ENCODE measurements at places on chromosomes 13 and 19.
A peak's percentile ranks its signal among the peaks of the same experiment; 100 is the strongest.

GRCh38 chr19:9431475-9431874, 3.9 kb downstream of the ZNF266 start:
- DNase-seq, result no peak

- no peak for DNase-seq
These were observed at the start of gene PNMA8A for GRCh38 chr19:46471116-46471733. PNMA8A (minus strand) TSS chr19:46471563; CDS start chr19:46471035, 528 bp downstream.

- no peak for DNase-seq
These were observed 1529.3 kb upstream of the SLC10A2 start for GRCh38 chr13:104595511-104595910.

GRCh38 chr13:91868351-91868750, 469.9 kb downstream of the GPC5 start:
- no peak for DNase-seq

- DNase-seq, result peak; percentile 36
These were observed 1.1 kb downstream of the ZFP30 start for GRCh38 chr19:37654118-37654517.

DNA sequence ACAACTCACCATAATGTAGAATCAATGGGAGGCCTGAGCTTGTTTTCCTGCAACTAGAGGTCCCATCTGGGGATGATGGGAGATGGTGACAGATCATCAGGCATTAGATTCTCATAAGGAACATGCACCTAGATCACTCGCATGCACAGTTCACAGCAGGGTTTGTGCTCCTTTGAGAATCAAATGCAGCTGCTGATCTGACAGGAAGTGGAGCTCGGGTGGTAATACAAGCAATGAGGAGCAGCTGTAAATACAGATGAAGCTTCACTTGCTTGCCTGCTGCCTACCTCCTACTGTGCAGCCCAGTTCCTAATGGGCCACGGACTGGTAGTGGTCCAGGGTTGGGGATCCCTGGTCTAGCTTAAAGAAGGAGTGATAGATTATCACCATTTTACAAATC, 33.0 kb downstream of the KPNA3 start:
- no peak for DNase-seq

DNA sequence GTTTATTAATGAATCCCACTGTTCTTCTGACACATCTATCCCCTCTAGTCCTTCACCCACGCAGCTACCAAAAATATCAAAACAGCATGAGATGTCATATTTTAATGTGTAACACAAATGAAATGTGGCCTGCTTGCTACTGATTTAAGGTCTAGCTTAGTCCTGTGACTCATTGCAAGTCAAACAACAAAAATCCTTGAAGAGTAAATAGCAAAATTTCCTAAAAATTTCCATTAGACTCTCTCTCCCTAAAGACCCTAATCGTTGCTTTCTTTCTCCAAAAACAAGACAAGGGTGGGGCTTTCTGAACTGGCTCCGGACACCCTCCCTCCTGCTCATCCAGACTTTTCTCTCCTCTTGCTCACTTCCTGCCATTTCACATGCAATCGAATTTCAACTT, 99.9 kb upstream of the IPO5 start:
- no peak for DNase-seq

DNA sequence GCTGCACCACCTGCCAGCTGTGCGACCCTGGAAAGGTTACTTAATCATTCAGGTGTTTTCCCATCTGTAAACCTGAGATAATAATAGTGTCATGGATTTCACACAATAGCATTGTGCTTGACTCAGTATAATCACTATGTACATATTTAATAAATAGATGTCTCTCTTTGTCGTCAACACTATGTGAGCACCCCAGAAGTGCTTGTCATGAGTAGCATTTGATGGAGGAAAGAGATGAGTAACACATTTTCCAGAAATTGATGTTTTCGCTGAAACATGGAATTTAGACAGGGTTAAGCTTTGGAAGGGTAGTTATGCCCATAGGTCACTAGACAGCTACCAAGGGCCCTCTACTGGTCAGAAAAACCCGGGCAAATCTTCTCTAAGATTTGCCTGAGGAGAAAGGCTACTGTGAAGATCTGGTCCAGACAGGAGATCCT, 9.5 kb upstream of the MBNL2 start:
- no peak for DNase-seq

Data from NCI-H187 treated with DMSO at 0.1 percent for 48 hours (cell line).